Trophoblast cell (in vitro differentiated cells and primary cell): ENCODE measurements at places on chromosomes 16 and 17.

GRCh38 chr17:37762666-37763065 is 17.8 kb upstream of the HNF1B start:
- DNase-seq = no peak

DNA sequence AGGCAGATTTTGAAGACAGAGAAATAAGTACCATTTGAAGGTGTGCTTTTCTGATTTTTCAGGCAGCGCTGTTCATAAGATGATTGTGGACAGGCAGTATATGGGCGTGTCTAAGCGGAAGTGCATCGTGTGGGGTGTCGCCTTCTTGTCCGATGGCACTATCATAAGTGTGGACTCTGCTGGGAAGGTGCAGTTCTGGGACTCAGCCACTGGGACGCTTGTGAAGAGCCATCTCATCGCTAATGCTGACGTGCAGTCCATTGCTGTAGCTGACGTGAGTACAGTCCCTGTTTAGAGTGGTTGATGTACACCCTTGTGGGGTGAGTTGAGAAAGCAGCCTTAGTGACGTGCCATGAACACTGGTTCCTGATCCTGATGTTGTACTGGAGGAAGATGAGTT is 10.7 kb downstream of the UTP4 start:
- peak; percentile 37 for DNase-seq

GRCh38 chr16:81739503-81739902 is 39.6 kb upstream of the PLCG2 start:
- DNase-seq = no peak

GRCh38 chr16:5951486-5951885 is 853.9 kb upstream of the EEF2KMT start:
- no peak for DNase-seq

GRCh38 chr17:17468217-17469010 is 8.4 kb upstream of the MED9 start:
- no peak for DNase-seq

DNA sequence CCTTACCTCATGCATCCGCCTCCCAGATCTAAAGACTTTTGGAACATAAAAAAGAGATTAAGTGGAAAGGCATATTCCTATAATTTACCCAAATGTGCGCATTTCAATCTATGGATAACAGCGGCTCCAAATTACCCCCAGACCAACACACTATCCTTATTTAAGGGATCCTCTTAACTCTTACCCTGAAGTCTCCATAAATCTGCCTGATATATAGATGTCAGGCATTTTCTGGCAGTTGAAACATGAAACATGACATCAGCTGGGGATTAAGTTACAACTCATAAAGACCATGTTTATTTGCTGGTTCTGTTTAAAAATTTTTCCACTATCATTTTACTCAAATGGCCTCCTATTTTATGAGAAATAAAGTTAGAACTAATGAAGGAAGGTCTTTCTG is 478.5 kb upstream of the SALL1 start:
- DNase-seq = no peak

- DNase-seq = no peak
Measured at GRCh38 chr16:66844342-66845079, at the start of gene CA7. Gene CA7 (plus strand): TSS chr16:66844414. CDS start chr16:66844488, 74 bp downstream.

DNA sequence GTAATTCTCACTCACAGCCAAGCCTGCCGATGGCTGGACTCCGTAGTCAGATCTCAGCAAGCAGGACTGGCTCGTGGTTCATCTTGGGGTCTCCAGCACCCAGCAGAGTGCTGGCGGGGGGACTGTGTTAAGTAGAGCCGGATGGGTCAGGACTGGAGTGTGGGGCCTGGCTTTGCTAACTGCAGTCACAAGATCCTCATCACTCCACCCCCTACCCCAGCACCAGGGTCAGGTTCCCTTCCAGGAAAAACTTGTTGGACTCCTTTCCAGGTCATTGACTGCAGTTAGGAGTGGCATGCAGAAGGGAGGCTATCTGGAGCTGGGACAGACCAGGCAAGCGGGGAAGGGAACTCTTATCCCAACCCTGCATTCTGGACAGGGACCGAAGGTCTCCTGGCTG is 6.0 kb downstream of the CIITA start:
- DNase-seq = no peak

GRCh38 chr17:51165680-51166197 is 472 bp upstream of the NME2 start:
- DNase-seq = peak; percentile 7

- peak; percentile 57 for DNase-seq
Measured at GRCh38 chr17:31736855-31737625, 122.0 kb downstream of the COPRS start.

GRCh38 chr16:3715430-3715829 is 1.9 kb downstream of the TRAP1 start:
- DNase-seq = no peak

- peak; percentile 74 for DNase-seq
Measured at GRCh38 chr17:39782481-39782880, 44.7 kb downstream of the GRB7 start.
